GOT3 (cell line): ENCODE measurements at places on chromosomes 5 and 9.

DNA sequence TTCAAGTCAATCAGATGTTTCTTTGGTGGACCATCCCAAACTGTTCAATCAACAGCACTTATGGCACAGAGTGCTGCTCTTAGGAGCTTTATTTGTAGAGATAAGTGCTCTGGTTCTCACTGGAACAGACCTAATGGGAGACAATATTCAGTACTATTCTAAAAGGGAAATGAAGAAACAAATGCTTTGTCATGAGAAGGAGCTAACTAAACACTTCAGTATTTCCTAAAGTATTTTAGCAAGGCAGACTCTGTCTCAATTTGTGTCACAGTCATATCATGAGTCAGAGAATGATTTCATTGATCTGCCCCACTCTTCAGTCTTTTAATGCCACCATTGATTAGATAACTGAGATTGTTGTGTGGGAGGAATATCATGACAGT lies 175.3 kb downstream of the SLF1 start:
- no peak for DNase-seq

DNA sequence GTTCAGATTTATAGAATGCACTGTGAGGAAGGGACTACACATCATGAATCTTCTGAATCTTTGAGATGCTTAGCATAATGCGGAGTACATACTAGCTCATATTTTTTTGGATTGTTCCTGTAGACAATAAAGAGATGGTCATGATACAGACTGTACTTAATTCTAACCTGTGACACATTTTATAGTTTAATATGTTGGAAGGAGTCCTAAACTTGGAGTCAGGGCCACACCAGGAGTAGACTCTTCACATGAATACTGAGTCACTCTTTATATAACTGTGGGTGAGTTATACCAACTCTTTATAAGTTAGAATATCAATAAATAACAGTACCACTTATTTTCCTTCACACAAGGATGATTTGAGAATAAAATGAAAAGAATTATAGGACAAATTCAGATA lies 16.9 kb downstream of the C9orf85 start:
- DNase-seq: no peak

DNA sequence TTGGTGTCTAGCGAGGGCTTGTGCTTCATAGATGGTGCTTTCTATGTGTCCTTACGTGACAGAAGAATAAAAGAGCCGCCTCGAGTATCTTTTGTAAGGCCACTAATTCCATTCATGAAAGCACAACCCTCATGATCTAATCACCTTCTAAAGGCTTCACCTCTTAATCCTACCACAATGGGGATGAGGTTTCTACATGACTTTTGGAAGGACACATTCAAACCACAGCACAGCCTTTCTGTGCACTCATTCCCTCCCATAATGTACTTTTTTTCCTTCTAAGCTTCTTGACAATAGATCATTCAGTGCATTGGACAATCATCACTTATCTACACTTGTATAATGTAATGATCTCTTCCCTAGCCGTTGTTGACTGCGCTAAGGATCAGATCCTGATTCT lies 774.8 kb downstream of the BRINP1 start:
- DNase-seq: no peak

GRCh38 chr9:127311239-127311741 lies 46.7 kb downstream of the GARNL3 start:
- no peak for DNase-seq

GRCh38 chr5:151171529-151171928 lies 13.9 kb upstream of the ANXA6 start:
- DNase-seq: no peak

- no peak for DNase-seq
Measured at GRCh38 chr9:93244101-93244500, 60.2 kb downstream of the WNK2 start.

GRCh38 chr9:120659676-120660075 lies 54.6 kb downstream of the MEGF9 start:
- no peak for DNase-seq

GRCh38 chr5:21672911-21673310 lies 1180.2 kb downstream of the CDH12 start:
- no peak for DNase-seq

DNA sequence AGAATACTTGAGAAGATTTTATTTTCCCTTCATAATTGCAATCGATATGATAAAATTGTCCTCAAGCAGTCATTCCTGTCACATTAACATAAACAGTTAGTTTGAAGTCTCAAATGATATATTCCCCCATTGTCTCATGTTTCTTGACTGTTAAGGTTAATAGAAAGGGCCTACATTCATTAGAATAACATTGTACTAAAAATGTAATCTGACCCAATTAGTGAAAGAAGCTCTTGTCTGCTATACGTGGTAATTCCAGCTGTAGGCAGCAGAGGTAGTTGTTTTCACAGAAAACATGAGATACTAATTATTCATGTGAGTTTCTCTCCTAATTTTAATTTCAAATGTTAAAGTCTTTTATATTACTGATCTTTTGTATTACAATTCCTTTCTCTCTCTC lies 25.9 kb upstream of the AP3B1 start:
- no peak for DNase-seq

GRCh38 chr5:135985951-135986350 lies 31.2 kb upstream of the LECT2 start:
- DNase-seq: no peak

DNA sequence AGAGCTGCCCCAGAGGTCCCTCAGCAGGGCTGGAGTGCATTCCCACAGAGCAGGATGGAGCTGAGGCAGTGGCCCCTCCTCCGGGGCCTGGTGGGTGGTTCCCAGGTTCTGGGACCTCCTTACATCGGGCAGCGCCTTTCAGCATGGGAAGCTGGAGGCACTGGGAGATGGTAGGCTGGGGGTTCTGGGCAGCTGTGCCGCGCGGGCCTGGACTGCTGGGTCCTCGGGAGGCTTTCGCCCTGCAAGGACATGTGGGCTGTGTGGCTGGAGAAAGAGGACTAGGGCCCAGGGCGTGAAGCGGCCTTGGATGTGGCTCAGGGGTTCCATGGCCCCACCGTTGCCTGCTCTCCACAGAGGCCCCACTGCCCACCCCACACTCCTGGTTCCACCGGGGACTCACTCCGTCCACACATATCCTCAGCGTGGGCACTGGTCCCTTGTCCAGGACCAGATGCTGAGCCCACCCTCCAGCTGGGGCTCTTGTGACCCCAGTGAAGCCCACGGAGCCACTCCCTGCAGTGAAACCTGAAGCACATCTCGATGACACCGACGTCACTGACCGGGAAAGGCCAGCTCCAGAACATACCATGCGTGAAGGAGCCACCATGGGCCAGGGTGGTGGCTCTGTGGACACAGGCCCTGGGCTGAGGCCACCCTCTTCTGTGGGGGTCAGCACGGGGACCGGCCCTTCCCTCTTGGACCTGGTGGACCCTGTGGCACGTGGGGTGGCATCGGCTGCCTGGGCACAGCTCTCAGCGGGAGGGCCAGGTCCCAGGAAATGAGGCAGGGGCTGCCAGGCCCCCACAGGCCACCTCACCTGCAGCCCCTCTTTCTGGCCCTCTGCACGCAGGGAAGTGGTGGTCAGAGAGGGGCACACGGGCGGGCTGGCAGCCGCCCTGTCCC lies 31.5 kb upstream of the NKD2 start:
- DNase-seq: no peak

- no peak for DNase-seq
Measured at GRCh38 chr9:106860721-106861639, 2.0 kb upstream of the ZNF462 start.

- DNase-seq: no peak
Measured at GRCh38 chr5:132260714-132261551, 3.4 kb downstream of the PDLIM4 start.

- no peak for DNase-seq
Measured at GRCh38 chr9:116555119-116555518, 132.0 kb upstream of the TRIM32 start.

- DNase-seq: no peak
Measured at GRCh38 chr5:68529581-68529980, 314.0 kb downstream of the PIK3R1 start.

- no peak for DNase-seq
Measured at GRCh38 chr5:24621792-24622191, 23.0 kb downstream of the CDH10 start.

GRCh38 chr9:136204838-136205706 lies at the start of gene LHX3:
TSS of gene LHX3 (minus strand) at chr9:136205128. CDS start at chr9:136205012, 116 bp downstream.
- DNase-seq: no peak

GRCh38 chr9:70668751-70669150 lies 254.3 kb upstream of the KLF9 start:
- no peak for DNase-seq

GRCh38 chr9:92270511-92270910 lies 23.0 kb downstream of the IARS1 start:
- DNase-seq: no peak

DNA sequence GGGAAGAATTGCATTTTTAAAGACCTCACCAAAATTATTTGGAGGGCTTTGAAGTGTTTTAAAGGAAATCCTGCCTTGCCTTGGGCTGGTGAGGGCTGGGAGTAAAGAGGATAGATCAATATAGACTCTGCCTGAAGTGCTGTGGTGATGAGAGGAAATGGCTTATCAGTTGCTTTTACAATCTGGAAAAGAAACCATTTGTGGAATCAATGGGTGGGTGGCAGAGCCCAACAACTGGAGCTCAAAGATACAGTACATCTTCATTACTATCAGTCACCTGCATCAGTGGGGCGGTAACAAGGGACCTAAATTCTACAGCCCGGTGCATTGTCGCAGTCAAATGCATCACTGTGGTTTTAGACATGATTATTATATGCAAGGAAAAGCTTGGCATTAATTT lies 41.5 kb upstream of the HMHB1 start:
- DNase-seq: no peak
